ENCODE measurements at places on chromosomes 1 and 21.

DNA sequence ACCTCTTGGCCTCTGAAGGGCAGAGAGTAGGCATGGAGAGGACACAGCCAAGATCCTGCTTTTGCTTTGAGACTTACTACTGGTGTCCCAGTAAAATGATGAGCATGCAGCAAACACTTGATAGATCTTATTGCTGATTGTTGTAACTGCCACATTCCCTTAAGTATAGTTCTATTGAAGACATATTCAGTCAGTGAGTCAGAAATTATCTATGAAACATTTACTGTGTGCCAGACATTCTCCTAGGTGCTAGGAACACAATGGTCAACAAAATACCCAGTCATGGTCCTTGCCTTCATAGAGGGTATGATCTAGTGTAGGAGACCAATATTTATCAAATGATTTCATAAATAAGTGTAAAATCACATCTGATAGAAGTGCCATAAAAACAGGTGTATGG is 13.6 kb downstream of the STYXL2 start:
- no peak for DNase-seq

DNA sequence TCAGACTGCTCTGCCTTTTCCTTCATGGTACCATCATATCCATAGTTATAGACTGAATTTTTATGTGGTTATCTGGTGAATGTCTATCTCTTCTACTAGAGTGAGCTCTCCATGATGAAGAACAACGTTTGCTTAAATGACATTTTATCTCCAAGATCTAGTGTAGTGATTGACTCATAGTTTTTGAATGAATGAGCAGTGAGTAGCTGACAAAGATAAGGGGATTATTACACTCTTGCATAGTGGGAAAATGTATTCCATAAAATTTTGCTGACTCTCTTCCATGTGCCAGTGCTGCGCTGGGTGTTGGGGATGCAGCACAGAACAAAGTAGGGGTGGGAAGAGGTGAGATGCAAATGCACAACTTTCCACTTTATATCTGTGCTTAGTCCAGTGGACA is 147.7 kb downstream of the TGFB2 start:
- DNase-seq: no peak

DNA sequence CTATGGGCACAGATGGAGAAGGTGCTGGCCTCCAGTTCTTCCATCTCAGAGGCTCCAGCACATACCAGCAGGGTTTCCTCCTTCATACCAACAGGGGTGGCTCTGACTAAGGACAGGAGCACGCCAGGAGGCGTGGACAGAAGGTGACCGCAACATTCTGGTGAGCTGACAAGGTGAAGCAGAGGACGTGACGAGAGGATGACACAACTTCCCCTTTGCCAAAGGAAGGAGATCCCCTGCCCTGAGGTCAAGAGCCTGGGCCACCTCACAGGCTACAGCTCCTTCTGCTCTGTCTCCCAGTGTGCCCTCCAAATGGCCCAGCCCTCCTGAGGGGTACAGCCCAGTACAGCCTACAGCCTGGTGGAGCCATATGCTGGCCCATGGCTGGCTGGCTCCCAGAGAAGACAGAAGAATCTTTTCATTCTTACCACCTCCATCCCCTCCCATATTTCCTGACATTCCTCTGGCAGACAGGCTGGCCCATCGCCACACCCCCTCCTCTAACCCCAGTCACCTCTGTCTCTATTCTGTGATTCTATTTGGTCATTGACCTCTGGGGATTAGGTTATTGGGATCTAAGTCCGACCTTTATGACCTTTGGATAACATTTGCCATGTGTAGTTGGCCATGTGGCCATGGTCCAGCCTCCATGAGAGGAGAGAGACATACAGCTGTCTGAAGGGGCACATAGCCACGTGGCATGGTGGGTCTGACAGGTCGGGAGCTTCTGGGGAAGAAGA is 5.1 kb upstream of the LAMB3 start:
- no peak for DNase-seq

GRCh38 chr1:226872437-226872836 is 2.0 kb downstream of the PSEN2 start:
- no peak for DNase-seq

GRCh38 chr1:213977486-213977842 is 10.3 kb upstream of the PROX1 start:
- no peak for DNase-seq

GRCh38 chr21:46617267-46618051 is 12.6 kb upstream of the S100B start:
- no peak for DNase-seq

GRCh38 chr1:75392278-75392677 is 218.6 kb downstream of the SLC44A5 start:
- no peak for DNase-seq

DNA sequence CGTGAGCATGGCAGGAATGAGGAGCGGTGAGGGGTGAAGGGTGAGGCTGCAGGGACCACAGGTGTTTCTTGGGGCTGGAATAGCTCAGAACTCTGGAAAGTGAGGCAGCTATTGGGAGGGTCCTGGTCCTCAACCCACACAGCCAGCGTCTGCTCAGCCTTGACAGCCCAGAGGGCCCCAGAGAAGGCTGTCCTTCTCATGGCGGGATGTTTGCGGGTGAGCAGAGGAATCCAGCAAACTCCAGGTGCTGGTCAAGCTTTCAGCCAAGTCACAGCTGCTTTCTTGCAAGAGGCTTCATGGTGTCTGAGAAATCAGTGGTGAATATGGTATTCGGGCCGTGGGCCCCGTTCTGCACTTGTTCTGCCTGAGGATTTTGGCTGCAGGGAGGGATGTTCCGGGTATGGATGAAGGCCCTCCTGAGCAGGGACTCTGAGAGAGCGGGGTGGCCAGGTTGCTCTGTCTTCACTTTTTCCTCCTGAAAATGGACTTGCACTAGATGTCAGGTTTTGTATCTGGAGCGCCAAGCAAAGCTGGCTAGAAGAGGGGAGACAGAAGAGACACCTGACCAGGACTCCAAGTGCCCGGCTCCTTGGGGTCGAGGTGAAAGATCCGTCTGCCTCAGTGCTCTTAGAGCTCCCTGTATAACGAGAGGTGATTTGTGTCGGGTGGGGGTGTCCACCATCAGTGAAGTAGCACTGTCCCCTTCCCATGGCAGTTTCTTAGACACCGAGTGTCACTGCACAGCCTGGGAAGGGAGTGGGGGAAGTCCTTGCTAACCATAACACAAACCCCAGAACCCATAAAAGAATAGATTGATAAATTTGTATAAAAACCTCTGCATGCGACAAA is 139.9 kb downstream of the PEX14 start:
- DNase-seq: no peak

DNA sequence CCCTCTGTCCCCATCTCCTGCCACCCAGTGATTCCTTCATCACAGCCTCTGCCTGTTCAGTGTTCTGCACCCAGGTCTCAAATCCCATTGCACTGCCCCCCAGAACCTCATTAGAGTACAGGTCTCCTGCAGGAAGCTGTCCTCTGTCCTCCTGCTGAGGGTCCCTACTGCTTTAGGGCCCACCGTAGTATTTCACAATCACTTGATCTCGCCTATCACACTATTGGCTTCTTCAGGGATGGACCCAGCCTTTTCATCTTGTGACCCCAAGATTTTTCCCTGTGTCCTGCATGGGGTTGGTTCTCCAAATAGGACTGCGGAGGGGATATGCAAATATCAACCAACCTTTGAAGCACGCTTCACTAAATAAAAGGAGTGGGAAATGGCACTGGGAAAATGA is 331.1 kb upstream of the AJAP1 start:
- DNase-seq: no peak

- no peak for DNase-seq
These were observed 818.0 kb downstream of the LTN1 start for GRCh38 chr21:28174701-28175100.

DNA sequence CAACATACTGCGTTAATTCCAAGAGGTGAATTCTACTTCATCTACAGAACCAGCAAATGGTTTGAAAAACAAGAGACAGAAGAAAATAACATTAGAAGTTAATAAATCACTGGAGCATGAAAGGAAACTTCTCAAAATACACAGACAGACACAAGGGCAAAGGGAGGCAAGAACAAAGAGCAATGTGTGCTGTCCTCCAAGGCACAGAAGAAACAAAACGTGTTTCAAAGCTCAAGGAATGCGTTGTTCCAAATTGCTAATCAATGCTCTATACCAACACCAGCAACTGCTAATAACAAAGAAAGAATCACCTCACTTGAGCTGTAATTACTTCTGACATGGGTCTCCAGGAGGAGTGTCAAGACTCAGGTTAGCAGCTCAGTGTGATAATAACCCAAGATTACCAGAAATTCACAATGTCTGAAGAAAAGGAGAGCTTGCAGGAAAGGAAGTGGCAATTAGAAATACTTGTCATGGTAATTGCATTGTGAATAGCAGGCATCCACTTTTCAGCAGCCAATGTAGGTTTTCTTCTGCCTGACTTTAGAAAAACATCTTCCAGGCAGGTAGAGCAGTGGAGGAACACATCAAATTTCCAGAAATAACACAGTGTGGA is 175.4 kb downstream of the SEC16B start:
- no peak for DNase-seq

- DNase-seq: no peak
These were observed 155.3 kb downstream of the DISC1 start for GRCh38 chr1:231781892-231782291.

- DNase-seq: no peak
These were observed 4.4 kb upstream of the INPP5B start for GRCh38 chr1:37951041-37951782.

GRCh38 chr21:32088471-32088870 is 190.4 kb downstream of the MIS18A start:
- no peak for DNase-seq

DNA sequence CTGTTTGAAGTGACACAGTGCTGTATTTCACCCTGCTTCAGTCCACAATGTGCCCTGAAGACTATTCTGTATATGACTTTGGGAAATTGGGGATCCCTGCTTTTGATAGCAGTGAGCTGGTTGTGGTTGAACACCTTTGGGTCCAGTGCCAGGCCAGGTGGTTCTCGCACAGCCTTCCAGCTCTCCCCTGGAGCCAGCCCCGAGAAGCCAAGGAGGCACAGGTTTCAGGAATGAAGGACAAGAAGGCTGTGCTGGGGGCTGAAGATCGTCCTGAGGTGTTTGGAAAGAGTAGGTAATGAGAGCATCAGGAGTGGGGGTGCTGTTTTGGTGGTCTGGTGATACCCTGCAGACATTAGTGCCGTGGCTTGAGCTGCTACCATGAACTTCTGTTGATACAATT is 131.4 kb upstream of the COL6A1 start:
- no peak for DNase-seq

DNA sequence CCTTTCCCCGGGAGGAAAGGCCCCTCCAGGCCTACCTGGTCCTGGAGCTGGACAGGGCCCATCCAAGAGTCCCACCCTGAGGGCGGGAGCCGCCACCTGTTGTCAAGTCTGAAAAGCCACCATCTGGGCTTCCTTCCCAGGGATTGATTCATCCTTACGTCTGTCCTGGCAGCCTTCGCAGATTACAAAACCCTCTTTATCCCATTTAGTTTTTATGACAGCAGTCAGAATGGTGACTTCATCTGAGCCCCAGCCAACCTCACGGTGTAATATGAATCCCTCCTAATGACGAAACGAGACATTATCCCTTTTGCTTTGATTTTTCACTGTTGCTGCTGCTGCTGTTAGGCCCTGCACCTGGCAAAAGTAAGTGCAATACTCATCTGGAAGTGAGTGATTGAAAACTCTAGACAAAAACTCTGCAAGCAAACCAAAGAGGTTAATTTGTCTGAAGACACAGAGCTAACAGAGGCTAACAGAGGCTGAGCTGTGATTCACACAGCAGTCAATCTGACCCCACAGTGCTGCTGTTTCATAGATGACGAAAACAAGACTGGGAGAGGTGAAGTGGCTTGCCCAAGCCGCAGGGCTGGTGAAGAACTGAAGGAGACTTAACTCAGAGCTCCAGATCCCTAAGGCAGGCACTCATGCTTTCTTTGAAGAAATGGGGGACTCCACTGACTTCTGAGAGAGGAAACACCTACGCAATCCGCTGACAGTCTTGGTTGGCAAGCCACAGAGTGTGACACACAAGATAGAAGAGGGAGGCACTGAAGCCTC is 30.0 kb upstream of the S100A7 start:
- DNase-seq: no peak

- DNase-seq: no peak
These were observed 10.5 kb downstream of the PTGFRN start for GRCh38 chr1:116920211-116920610.

DNA sequence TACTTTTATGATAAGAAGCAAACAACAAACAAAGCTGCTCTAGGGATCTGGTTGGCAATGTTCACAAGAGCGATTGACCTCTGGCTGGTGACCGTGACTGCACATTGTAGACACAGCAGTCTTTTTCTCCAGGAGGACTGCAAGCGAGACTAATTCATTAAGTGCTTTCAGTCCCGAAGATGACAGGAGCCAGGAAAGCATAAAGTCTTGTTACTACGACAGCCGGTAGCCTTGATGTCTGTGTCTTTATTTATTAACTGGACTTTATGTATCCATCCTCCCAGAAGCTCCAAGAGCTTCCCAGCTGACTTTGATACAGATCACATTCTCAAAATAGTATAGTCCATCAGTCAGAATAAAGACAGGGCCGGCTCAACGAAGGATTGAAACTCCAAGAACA is 18.2 kb downstream of the FAM163A start:
- DNase-seq: no peak

- DNase-seq: no peak
These were observed 5.0 kb upstream of the DUSP23 start for GRCh38 chr1:159775716-159776115.

GRCh38 chr1:173295391-173295790 is 88.3 kb upstream of the TNFSF4 start:
- DNase-seq: no peak

GRCh38 chr1:83998498-83999315 is at the start of gene TTLL7:
Gene TTLL7, minus strand, starts transcription at chr1:83999132. Its CDS starts 46,921 bp downstream, at chr1:83952211.
- peak; percentile 78 for DNase-seq

DNA sequence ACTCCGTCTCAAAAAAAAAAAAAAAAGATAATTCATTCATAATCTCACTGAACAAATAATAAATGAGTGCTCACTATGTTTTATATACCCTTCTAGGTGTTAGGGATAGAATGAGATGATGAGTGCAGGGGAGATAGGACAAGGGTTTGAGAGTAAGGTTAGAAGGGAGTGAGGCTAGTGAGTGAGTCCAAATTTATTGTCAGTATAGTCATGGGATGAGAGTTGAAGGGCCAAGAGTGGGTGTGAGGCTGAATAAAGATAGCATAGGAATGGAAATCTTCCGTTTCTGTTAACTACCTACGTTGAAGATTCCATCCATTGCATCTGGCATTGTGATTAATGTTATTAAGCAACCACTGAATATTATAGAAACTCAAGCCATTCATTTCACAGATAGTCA is 16.8 kb downstream of the GNAI3 start:
- no peak for DNase-seq

- DNase-seq: no peak
These were observed 107.0 kb upstream of the CASZ1 start for GRCh38 chr1:10903421-10903820.

GRCh38 chr1:158021721-158022120 is 28.3 kb downstream of the KIRREL1 start:
- DNase-seq: no peak

DNA sequence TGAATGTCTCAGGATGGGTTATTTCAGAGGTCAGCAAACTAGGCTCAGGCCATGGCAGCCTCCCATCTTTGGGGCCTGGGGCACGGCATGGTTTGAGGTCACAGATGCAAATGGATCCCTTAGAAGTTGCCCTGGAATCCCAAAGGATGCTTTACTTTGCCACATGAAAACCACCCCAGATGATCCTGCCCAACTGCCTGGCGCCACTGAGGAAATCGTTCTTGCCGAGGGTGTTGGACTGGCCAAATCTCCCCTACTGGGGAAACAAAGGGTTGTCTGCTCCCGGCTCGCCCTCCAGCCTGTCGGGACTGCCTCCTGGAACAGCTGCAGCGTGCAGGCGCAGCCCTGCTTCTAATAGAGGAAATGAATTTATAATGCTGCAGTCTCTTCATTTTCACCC is 173.0 kb upstream of the LMO4 start:
- DNase-seq: no peak

Data from amygdala (tissue), 56 donors.